ENCODE measurements at places on chromosomes 2 and 18.

GRCh38 chr2:37378411-37378810, 34.0 kb downstream of the QPCT start:
- DNase-seq = no peak

GRCh38 chr18:54923339-54923956, 35.8 kb downstream of the CCDC68 start:
- no peak for DNase-seq

GRCh38 chr2:232529806-232530547, 4.0 kb downstream of the CHRND start:
- DNase-seq = no peak

DNA sequence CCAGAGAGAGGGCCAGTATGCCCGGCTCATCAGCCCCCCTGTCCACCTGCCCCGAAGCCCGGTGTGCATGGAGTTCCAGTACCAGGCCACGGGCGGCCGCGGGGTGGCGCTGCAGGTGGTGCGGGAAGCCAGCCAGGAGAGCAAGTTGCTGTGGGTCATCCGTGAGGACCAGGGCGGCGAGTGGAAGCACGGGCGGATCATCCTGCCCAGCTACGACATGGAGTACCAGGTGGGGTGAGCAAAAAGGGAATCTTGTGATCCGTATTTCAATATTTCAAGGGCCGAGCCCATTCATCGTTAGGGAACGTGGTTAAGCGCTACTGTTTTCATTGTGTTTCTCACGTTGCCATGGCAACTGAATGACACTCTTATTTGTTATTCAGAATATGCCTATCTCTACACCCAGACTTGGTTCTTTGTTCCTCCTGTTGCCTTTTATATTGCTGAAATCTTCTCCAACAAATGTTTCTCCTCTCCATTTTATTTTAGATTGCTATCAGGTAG, 81.5 kb downstream of the NRP2 start:
- DNase-seq = no peak

- DNase-seq = no peak
Measured at GRCh38 chr2:100394111-100394641, 23.3 kb downstream of the CHST10 start.

GRCh38 chr2:96769814-96770213, 9.1 kb downstream of the CNNM4 start:
- no peak for DNase-seq

DNA sequence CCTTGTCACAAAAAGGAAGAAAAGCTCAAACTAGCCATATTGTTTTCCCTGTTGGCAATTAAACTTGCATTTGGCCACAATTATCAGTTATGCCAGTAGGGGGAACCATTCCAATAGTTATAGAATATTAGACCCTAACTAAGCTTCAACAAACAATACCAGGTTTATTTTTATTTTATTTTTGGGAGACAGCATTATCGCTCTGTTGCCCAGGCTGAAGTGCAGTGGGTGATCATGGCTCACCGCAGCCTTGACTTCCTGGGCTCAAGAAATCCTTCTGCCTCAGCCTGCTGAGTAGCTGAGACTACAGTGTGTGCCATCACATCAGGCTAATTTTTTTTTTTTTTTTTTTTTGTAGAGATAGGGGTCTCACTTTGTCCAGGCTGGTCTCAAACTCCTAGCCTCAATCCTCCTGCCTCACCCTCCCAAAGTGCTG, 102.1 kb downstream of the ATAD2B start:
- no peak for DNase-seq

- DNase-seq = no peak
Measured at GRCh38 chr2:181677912-181678586, 2.3 kb downstream of the NEUROD1 start.

GRCh38 chr2:133657591-133657990, 89.3 kb upstream of the NCKAP5 start:
- no peak for DNase-seq

DNA sequence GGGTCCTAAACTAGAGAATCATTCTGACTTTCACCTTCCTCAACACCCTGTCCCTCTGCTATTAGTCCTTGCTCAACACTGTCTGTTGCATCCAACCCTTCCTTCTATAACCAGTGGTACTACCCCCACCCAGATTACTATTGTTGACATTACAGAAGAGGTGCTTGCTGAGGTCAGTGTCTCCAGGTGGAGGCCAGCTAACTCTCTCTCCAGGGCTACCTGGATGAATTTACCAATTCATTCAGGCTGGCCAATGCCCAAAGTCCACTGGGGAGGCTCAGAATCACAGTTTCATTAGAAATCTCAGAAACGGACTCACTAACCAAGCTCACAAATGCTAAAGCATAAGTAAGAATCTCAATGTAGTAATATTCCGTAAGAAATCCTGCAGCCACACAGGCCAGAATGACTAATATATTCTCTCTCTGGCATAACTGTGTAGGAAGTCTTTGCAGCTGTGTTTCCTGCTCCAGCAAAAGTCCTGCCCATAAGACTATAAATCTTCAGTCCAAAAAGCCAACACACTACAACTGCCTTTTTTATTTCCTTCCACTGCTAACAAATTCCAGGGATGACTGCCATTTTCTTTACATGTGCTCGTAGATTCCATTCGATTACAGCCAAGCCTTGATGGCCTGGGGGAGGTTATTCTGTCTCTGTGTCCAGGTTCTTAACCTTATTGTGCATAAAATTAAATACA, 10.0 kb upstream of the TTR start:
- no peak for DNase-seq

- DNase-seq = no peak
Measured at GRCh38 chr2:30949435-30949834, 142.2 kb upstream of the CAPN13 start.

GRCh38 chr2:201962774-201963562, 70.7 kb upstream of the FZD7 start:
- DNase-seq = no peak

DNA sequence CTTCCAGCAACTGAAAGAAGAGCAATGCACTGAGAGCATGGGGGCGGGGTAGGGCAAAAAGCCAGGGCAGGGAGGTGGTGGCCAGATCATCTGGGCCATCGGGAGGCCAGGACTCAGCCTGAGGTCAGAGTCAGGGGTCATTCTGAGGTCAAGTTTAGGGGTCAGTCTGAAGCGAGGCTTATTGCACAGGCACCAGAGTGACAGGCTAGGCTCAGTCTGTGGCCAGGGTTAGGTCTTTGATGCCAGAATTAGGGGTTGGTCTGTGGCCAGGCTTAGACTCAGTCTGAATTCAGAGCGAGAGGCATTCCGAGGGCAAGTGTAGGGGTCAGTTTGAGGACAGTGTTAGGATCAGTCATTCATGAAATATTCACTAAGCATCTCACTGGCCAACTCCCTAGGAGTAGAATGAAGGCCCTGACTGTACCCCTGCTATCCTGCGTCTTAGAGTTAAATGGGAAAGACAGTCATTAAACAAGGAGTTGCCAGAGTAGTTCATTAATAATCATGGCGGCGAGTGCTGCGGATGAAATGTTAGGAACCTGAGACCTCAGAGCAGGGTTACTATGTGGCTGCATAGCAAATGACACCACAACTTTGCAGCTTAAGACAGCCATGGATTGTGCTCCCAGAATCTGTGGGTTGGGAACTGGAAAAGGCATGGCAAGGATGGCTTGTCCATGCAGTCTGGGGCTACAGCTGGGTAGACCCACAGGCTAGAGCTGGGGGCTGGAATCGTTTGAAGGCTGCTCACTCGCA, 198.7 kb downstream of the CYP26B1 start:
- DNase-seq = no peak

DNA sequence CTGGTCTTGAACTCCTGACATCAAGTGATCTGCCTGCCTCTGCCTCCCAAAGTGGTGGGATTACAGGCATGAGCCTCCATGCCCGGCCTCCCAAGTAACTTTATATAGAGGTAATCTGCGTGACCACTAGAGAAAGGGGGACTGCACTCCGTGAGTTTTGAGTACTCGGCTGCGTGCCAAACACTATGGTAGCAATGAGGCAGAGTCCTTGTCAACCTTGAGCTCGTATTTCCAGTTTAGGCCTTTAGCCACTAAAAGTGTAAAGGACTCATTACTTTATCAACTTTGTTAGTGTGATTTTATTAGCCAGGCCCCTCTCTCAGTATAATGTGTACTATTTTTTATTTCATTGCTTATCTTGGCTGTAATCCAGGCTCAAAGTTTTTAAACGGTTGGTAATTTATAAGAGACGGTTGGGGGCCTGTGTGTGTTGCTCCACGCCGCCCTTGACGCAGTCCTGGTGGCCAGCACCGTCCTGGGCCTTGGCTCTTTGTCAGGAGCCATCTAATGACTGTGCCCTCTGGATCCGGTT, 56.2 kb downstream of the ZCCHC2 start:
- DNase-seq = no peak

GRCh38 chr2:231182513-231182899, 15.9 kb upstream of the ARMC9 start:
- no peak for DNase-seq

DNA sequence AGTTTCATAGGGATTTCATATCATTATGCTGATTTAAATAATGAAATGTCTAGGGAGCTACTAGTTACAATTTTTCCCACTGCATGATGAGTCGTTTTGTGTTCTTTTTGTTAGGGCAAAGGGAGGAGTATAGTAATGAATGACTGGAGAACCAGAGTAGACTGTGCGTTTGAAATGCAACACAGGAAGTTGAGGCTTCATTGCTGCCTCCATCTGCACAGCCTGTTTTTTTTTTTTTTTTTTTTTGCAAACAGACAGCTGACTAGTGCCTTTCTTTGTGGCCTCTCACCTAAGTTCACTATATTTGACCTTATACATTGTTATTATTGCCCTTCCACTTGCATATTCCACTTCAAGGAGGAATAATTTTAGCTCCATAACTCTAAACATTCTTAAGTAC, 286.7 kb upstream of the LRRTM1 start:
- DNase-seq = no peak

- no peak for DNase-seq
Measured at GRCh38 chr2:52916981-52917380, 850.6 kb upstream of the CHAC2 start.

DNA sequence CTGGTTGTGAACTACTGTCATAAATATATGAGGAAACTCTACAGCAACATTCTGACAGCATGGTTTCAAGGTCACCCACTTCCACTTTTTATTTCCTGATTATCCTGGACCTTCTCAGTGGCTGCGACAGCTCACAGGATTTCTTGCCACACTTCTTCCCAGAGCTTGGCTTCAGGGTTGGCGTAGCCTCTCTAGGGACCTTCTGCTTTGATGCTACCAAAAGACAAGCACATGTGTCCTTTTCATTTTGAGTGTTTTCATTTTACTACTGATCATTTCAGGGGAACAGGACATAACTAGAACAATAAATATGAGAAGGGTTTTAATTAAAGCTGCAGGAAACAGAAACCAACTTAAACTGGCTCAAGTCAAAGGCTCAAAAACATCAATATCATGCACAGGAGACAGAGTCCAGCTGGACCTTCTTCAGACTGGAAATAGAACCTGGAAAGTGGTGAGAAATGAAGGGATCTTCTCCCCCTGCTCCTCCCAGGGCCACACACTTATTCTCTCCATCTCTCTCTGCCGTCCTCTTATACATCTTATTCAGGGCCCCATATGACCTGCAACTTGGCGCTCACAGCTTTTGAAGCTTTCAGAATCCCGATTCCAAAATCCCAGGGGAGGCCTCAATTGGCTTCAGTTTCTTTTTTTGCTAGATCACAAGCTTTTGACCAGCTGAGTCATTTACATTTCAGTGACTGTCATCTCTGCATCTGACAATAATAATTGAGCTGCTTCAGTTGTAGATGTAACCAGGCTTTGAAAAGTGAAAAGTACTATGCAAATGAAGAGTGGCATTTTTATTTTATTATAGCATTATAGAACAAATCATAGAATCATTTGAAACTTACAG, 9.7 kb downstream of the VIT start:
- no peak for DNase-seq

GRCh38 chr2:42486145-42486906, 7.5 kb downstream of the KCNG3 start:
- DNase-seq = no peak

DNA sequence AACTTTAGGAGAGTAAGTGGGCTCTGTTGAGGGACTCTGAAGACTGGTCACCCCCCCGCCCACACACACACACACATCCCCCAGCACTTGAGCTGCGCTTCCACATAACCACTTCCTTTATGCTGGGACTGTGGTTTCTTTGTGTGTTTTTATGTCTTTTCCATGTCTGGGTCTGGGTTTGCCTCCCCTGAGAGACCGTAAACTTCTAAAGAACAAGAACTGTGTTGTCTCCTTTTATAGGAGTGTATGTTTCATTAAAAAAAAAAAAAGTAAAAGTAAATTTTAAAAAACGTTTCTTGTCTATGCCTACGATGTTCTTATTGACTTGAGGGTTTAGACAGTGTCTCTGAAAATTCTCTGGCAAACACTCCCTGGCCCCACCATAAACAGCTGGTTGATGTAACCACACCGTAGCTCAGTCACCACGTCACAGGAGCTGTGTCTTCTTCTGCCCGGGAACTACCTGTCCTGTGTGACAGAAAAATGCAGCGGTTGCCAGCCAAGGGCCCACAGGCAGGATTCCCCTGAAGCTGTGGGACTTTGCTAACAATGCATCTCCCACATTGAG, 68.0 kb downstream of the KLHL29 start:
- no peak for DNase-seq

GRCh38 chr2:180456801-180457200, 449.7 kb upstream of the CWC22 start:
- DNase-seq = no peak

- no peak for DNase-seq
Measured at GRCh38 chr2:37453027-37453426, 108.6 kb downstream of the QPCT start.

GRCh38 chr2:127161176-127162136, 54.5 kb upstream of the BIN1 start:
- no peak for DNase-seq

DNA sequence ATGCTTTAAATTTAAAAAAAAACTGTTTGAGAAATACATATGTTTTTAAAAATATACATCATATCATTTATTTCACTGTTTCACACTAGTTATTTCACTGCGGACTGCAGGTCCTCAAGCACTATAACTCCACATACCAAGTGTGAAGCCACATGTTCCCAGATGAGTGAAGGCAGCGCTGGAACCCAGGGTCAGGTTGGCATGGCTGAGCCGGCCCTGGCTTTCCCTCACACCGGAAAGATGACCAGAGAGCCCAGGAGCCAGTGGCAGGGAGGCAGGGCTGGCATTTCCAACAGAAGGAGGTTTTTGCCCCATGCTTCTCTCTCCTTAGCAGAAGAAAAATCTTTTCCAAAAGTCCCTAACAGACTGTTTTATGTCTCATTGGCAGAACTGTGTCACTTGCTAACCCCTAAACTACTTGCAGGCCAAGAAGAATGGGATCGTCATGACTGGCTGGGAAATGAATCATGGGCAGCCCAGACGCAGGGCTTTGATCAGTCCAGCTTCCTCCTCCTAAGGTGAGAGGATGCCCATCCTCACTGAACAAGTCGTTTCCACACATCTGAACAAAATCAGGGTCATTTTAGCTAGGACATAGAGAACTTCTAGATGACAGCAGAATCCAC, 287.6 kb upstream of the HNRNPA3 start:
- no peak for DNase-seq

- DNase-seq = no peak
Measured at GRCh38 chr2:46308629-46309028, 11.4 kb downstream of the EPAS1 start.

Data from SW 1271 (cell line).